ENCODE measurements at places on chromosomes 16 and 17.

- no peak for DNase-seq
These were observed 188.8 kb downstream of the CCDC182 start for GRCh38 chr17:57556320-57556719.

DNA sequence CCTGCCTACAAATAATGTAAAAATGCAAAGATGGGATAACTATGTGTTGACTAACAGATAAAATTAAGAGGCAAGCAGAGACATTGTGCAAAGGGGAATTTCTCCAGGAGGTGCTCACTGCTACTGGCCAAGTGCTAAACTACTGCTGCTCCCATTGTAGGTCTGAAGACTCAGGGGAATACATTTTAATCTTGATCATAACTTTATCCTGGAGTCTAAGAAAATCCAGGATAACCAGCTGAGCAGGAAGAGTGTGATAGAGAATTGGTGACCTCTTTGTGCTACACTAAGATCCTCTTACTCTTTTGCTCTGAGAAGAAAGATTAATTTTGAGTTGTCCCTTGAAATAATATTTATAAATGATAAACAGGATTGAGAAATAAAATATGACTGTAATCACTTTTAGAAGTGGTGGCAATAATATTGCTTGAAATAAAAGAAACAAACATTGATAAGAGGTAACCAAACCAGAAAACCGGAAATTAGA, 5.9 kb downstream of the RNF43 start:
- no peak for DNase-seq

- DNase-seq: peak; percentile 75
These were observed 1.2 kb upstream of the TLCD3B start for GRCh38 chr16:30032083-30032819.

GRCh38 chr16:68420366-68420942, 27.9 kb downstream of the SMPD3 start:
- no peak for DNase-seq

DNA sequence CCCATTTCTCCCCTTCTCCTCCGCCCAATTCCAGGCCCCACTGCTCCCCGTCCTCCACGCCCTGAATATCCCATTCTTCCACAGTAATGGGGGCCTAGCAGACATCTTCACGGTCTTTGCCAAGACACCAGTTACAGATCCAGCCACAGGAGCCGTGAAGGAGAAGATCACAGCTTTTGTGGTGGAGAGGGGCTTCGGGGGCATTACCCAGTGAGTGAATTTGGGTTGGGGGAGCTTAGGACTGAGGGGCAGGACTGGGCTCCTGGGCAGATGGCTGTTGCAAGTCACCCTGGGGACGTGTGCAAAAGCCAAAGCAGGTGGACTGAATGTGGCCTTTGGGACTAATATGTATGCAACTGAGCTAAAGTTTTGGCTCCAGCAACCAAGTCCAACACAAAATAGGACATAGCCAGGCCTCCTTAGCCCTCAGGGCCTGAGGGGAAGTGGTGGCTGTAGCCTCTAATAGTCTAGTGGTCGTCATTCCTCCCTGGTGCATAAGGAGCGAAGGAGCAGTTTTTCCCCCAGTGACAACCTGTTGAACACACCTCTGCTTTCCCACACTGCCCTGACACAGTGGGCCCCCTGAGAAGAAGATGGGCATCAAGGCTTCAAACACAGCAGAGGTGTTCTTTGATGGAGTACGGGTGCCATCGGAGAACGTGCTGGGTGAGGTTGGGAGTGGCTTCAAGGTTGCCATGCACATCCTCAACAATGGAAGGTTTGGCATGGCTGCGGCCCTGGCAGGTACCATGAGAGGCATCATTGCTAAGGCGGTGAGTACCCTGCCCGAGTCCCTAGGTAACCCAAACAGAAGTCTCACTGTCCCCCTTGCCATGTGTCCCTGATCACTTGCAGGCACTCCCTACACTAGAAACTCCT, 2.6 kb downstream of the ACADVL start:
- no peak for DNase-seq

DNA sequence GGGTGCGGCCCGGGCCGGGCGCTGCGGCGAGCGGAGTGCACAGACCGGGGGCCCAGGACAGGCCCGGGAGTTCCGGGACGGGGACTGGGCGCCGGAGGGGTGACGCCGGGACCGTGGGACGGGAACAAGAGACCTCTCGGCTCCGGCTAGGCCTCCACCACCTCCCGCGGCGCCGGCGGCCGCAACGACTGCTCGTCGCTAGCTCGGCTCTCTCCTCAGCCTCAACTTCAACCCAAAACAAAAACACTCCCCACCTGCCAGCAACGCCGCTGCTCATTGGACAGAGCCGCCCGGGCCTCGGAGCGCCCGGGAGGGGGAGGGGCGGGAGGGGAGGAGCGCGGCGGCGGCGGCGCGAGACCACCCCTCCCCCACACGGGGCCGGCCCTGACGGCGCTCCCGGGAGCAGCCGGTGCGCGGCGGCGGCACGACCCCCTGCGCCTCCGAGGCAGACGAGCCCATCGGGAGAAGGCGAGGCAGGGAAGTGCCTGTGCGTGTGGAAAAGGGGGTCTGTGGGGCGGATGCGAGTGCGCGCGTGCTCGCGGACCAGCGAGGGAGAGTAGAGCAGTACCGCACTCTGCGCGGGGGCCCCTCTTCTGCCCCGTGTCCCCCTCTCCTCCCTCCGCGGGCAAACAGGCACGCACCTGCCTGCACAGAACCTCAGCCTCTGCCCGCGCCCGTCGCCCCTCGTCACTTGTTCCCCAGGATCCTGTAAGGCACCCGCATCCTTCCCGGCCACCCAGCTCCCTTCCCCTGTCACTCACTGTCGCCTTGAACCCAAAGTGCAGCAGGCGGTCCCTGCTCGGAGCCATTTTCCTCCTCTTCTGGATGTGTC, at the start of gene FBXL20:
FBXL20 (minus strand) TSS at position 215 of the 832 bp plus-strand sequence. CDS start 224 bp downstream, outside the sequence.
- peak; percentile 95 for DNase-seq

DNA sequence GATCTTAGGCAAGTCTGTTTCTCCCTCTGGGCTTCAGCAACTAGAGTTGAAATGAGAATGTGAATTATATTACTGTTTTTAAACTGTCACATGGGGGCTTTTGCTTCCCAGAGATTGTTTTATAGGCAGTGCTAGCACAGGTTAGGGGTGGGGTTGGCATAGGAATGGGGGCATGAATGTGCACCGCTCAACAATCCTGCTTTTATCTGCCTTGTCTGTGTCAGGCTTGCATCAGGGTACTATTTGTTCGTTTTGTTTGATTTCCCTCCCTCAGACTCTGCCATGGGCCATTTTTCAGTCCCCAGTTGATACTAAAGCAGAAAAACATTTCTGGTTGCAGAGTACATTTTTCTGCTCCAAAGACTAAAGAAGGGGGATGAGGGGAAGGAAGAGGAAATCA, 34.6 kb upstream of the IRX6 start:
- DNase-seq: no peak

- DNase-seq: no peak
These were observed 27.0 kb upstream of the MRPS23 start for GRCh38 chr17:57876866-57877237.

GRCh38 chr17:74532115-74532514, 840 bp upstream of the CD300LB start:
- peak; percentile 49 for DNase-seq

DNA sequence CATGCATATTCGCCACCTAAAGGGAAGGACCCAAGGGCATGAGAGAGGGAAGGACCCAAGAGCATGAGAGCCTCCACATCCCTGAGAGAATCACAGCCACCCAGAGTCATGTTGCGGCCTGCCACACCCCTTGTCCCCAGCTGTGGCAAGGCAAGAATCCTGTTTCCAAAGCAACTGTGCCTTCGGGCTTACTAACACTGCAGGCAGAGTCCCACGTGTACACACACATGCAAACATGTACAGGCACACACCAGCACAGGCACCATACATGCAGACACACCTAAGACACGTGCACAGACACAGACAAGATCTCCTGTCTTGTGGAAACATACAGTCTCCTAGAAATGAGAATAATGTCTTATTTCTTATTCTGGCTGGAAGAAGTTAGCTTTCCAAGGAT, 92.4 kb upstream of the CDYL2 start:
- no peak for DNase-seq

DNA sequence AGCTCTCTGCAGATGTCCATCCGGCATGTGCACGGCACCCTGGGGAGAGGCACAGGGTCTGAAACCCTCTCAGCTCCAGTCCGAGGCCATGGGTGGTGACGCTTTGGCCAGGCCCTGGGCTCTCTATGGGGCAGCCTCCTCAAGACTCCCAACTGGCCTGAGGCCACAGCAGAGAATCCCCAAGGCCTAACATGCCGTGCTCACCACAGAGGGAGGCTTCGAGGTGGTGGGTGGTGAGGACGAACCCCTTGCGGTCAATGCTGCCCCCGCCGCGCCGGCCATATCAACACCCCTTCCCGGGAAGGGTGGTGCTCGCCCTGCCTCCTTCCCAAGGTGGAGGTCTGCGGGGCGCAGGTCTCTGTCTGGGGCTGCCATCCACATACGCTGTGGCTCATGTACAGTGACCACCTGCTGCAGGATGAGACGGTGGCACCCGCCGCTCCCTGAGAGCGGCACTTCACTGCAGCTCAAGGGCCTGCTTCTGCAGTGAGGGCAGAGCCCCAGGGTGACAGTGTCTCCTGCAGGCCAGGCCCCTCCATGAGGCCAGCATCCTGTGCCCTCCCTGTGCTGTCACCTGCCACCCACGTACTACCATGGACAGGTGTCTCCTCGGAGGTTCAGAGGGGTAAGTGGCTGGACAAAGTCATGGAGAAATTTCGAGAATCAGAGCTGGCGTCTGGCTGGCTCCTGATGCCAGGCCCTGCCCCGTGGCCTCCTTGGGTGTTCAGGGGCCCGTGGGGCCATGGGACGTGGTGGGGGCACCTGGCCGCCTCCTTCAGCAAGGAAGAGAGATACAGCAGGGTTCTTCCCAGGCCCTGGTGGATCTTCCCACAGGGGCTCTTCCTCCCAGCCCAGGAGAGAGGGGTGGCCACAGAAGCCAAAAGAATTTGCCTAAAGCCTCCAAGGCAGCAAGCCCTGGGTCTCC, 54.6 kb upstream of the ACSF3 start:
- no peak for DNase-seq
